ENCODE measurements at places on chromosomes 3 and 15.

- no peak for DNase-seq
Observed at GRCh38 chr3:102038477-102039142, 189.3 kb downstream of the NFKBIZ start.

DNA sequence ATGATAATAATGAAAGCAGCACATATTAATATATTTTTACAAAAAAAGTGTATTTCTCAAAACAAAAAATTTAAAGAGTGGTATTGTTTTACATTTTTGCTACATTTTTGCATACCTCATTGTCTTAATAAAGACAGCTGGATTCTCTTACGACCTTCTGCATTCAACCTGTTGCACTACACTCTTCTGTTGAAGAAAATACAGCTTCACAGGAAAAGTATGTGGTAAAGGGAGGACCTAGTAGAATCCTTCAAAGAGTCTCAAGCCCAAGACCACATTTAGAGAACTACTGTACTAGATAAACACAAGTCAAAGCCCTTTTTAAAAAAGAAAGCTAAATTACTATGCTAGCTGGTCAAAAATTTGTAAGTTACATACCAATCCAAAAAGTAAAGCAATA lies 7.9 kb downstream of the ZNF280D start:
- DNase-seq, result no peak

DNA sequence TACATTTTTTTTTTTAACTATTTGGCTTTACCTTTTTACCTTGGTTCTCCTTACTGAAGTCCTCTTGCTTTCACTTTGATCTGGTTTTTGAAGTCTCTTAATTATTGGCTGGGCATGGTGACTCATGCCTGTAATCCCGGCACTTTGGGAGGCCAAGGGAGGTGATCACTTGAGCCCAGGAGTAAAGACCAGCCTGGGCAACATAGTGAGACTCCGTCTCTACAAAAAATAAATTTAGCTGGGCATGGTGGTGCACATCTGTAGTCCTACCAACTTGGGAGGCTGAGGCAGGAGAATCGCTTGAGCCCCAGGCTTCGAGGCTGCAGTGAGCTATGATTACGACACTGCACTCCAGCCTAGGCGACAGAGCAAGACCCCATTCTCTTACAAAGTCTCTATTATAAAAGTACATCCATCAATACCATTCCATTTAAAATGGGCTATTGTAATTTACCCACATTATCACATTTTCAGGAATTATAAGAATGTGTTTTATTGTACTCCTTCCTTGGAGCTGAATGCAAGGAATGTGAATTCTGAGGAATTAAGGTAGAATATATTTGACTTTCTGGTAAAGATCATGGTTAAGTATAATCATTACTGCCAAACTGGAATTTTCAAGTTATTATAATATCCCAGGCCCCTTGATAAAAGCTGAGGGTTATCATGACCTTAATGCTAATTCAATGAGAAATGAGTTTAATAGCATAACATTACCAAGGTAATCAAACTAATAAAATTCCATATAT lies 49.0 kb downstream of the MSL2 start:
- DNase-seq, result peak; percentile 51

DNA sequence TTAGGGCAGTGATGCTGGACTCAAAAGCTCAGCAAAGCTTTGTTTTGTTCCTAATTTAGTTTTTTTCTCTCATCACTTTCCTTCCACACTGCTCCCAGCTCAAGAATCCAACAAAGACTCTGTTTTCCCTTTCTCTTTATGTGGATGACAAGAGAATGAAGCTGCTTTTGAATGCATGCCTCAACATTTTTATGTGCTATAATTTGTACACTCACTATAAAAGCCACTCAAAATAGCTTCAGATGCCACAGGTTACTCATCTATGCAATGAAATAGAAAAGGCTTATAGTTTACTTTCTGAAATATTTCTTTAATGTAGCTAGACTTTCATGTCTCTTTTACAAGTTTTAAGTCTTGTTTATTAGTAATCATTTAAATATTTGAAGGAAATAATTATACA lies 714.9 kb downstream of the OTOL1 start:
- no peak for DNase-seq

DNA sequence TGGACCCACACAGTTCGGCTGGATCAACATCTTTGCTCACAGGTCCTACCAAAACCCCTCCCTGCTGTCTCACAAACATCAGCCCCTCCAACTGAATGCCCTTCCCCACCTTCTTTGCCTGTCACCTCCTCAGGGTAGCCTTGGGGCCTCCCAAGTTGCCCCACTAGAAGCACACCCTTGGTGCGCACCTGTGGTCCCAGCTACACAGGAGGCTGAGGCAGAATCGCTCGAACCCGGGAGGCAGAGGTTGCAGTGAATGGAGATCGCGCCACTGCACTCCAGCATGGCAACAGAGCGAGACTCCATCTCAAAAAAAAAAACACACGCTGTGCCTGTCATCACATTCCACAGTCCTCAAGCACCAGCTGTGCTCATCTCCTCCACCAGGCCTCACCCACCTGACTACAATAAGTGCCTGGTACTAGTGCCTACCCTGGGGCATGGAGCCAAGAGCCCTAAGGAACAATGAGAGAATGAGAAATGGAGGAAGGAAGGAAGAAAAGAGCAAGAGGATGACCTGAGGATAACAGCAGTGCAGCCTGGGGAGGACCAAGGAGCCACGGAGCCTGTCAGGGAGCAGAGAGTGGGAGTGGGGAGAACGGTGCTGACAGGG lies 26.0 kb downstream of the RPN1 start:
- DNase-seq, result no peak

DNA sequence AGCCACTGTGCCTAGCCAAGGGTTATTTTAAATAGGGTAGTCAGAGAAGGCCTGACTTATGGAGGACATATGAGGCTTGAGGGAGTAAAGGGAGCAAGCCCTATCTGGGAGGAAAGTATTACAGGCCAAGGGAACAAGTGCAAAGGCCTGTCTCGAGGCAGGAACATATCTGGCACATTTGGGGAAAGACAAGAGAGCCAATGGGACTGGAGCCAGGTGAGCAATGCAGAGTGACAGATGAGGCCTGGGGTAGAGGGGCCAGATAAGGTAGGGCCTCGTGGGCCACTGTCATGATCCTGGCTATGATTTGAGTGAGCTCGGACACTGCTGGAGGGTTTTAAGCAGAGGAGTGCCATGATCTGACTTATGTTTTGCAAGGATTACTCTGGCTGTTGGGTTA lies 43.8 kb downstream of the DCP1A start:
- no peak for DNase-seq

- DNase-seq, result peak; percentile 100
Observed at GRCh38 chr3:149339931-149340309, 6.5 kb upstream of the TM4SF18 start.

DNA sequence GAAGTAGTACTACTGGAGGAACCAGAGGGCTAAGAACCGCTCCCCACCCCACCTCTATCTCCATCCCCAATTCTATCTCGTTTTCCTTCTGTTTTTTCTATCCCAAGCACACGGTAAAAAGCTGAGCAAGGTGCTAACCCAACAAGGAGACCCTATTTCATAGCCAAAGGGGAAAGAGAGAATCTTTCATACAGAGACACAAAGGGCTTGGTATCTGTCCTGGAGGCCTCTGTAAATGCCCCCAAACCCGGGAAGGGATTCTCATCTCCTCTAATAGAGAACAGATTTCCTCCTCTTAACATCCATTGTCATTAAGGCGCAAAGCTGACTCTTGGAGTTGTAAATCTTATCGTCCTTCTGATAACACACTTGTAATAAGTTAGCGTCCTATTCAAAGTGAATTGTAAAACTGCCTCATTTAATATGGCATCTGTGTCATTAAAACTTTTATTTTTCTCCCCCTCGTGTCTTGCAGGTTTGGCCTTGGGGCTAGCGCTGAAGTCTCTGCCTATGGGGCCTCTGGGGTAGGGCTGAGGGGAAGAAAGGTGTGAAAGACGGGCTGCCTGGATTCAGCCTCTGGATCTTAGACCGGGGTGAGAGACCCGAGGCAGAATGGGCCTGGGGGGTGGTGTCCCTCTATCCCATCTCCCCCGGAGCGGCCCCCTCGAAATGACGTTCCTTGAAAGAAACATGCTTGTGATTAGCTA lies 12.1 kb downstream of the NR2F2 start:
- DNase-seq, result no peak

- DNase-seq, result no peak
Observed at GRCh38 chr15:69854001-69854400, 243.7 kb downstream of the TLE3 start.
